ENCODE measurements at places on chromosomes 4 and X. TPM values are rescaled to one million over a fixed set of nuclear protein-coding genes. Genes with fewer than 3 reads are reported as not detected.

GRCh38 chrX:132044953-132045352, 21.9 kb downstream of the STK26 start:
- H3K27me3 ChIP-seq, result no peaks in the 10 kb centered on the region
- H3K27ac ChIP-seq, result no peak overlapping the region
- no peaks in the 10 kb centered on the region for H3K36me3 ChIP-seq
- no peak for DNase-seq
- H3K4me3 ChIP-seq, result no peak overlapping the region
- H3K4me1 ChIP-seq, result no peaks in the 10 kb centered on the region

DNA sequence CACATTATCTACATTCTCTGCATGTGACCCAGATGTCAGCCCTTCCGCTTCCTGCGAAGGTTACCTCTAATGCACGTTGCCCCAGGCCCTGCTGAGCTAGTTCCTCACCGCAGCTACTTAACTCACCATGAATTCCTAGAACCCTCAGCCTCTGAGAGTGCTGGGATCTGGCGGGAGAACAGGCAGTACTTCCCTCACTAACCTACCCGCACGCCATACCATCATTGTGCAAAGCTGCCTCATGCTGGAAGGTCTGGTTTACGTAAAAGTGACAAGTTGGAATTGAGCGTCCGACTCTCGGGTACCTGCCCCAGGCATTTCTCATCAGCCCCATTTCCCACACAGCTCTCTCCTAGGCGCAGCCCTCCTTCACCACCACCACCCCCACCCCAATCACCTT, 6.3 kb downstream of the SLC25A4 start:
- no peak for DNase-seq
- no peak overlapping the region for H3K27ac ChIP-seq
- no peaks in the 10 kb centered on the region for H3K27me3 ChIP-seq
- no peaks in the 10 kb centered on the region for H3K4me1 ChIP-seq
- no peaks in the 10 kb centered on the region for H3K36me3 ChIP-seq

DNA sequence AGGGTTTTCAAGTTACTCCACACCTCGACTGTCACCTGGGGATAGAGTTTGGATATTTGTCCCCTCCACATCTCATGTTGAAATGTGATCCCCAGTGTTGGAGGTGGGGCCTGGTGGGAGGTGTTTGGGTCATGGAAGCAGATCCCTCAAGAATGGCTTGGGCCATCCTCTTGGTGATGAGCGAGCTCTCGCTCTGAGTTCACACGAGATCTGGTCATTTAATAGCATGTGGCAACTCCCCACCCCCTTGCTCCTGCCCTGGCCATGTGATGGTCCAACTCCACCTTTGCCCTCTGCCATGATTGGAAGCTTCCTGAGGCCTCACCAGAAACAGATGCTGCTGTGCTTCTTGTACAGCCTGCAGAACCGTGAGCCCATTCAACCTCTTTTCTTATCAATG, 8.3 kb downstream of the CTAG1A start:
- H3K4me3 ChIP-seq, result no peak overlapping the region
- H3K27me3 ChIP-seq, result no peaks in the 10 kb centered on the region
- peaks cover 6% of the 10 kb centered on the region for H3K4me1 ChIP-seq
- H3K27ac ChIP-seq, result peak overlapping the region; percentile 9
- no peaks in the 10 kb centered on the region for H3K36me3 ChIP-seq

Gene SNX25
- total RNA-seq, result 16.7 TPM

DNA sequence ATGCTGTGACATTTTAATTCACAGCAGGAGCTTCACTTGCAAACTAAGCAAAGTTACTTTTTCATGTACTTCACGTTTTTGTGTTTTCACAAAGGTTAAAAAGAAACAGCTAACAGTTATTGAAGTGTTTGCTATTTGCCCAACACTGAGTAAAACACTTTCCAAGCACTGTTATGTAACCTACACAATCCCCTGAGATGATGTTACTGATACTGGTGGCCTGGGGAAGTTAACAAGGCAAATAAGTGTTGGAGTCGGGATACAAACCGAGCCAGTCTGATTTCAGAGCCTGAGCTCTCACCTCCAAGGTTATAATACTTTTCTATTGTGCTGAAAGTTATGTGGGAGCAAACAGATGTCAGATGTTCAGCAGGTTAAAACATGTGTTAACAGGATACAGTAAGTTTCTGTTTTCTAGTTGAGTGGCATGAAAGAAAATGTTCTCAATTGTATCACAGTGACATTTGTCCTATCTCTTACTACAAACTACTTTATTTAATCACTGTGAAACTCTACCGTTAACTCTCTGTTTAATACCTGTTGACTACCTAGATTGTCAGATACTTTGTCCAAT, 3.9 kb upstream of the CXCL13 start:
- no peak overlapping the region for H3K27ac ChIP-seq
- H3K4me3 ChIP-seq, result no peak overlapping the region
- no peaks in the 10 kb centered on the region for H3K27me3 ChIP-seq
- H3K36me3 ChIP-seq, result no peaks in the 10 kb centered on the region
- DNase-seq, result no peak

GRCh38 chr4:150375025-150375424, 206.9 kb upstream of the MAB21L2 start:
- H3K4me3 ChIP-seq, result no peak overlapping the region
- H3K27ac ChIP-seq, result no peak overlapping the region
- no peaks in the 10 kb centered on the region for H3K27me3 ChIP-seq
- no peaks in the 10 kb centered on the region for H3K36me3 ChIP-seq

GRCh38 chr4:157819693-157820464, 352.9 kb downstream of the GASK1B start:
- no peak overlapping the region for H3K27ac ChIP-seq
- H3K4me3 ChIP-seq, result peak overlapping the region; percentile 19
- H3K36me3 ChIP-seq, result no peaks in the 10 kb centered on the region
- no peaks in the 10 kb centered on the region for H3K27me3 ChIP-seq
- no peak for DNase-seq

DNA sequence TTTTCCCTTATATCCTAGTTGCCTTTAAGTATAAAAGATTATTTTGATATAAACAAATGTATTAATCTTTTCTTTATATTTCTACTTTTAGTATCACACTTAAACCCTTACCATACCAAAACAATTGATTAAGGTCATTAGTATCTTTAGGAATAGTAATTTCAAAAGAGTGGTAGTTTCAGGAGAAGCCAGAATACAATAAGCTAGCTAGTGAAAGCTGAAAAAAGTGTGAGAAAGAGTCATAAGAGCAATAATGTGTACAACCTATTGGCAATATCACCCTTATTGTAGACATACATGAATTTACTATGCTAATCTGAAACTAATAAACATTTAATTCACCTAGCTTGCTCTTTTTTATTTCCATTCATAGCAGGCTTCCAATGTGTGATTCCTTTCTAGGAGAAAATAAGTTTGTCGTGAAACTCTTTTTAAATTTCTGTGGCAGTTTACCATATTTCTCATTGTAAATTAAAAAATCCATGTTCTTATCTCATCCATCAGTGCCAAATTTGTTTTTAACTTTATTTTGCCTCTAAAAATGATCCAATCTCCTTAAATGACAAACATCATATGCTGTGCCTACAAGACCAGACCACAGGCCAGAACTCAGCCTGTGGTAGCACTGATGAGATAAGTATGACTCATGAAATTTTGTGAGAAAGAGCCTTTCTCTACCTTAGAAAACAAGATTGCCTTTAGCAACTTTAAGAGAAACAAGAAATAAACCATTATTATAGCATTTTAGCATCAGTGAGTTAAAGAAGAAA, 8.1 kb downstream of the NEK1 start:
- H3K27me3 ChIP-seq, result no peaks in the 10 kb centered on the region
- no peak overlapping the region for H3K27ac ChIP-seq
- DNase-seq, result no peak
- H3K36me3 ChIP-seq, result no peaks in the 10 kb centered on the region
- H3K4me3 ChIP-seq, result no peak overlapping the region

DNA sequence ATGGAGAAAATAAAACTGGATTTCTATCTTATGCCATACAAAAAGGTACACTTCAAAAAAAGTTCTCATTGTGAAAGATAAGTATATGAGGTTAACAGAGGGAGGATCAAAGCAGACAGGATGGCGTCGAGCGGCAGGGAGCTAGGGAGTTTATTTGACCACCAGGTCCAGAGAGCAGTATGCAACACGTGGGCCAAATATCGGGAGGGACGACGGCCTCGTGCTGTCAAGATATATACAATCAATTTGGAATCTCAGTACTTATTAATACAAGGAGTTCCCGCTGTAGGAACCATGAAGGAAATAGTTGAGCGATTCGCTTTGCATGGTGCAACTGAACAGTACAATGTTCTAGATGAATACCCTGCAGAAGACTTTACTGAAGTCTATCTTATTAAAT, 1069.4 kb upstream of the INTU start:
- no peaks in the 10 kb centered on the region for H3K27me3 ChIP-seq
- H3K36me3 ChIP-seq, result no peaks in the 10 kb centered on the region
- no peak overlapping the region for H3K27ac ChIP-seq
- no peak for DNase-seq
- H3K4me3 ChIP-seq, result no peak overlapping the region

Gene CCDC158
- 0.28 TPM for total RNA-seq

Gene GLUD2
- 0.33 TPM for total RNA-seq

DNA sequence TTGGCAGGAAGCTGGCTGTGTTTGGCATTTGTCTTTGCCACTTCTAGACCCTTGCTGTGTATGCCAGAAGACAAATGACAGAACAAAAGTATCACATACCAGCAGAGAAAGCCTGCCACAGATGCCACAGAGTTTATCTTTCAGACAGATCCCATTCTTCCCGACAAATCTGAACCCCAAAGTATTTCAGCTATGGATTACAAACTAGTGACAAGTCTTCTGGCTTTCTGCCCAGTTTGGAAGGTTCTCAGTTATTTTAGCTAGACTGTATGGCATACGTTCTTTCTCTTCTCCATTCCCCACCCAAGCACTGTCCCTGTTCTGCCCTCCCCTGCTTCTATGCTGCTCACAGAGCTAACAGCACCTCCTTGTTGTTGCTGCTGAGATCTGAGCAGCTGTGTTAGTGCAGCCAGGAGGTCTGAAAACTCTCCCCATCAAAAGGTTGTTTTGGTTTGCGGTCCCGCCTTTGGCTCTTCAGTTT, 236.7 kb downstream of the FRAS1 start:
- H3K27ac ChIP-seq, result no peak overlapping the region
- no peak for DNase-seq
- H3K4me3 ChIP-seq, result no peak overlapping the region
- H3K27me3 ChIP-seq, result no peaks in the 10 kb centered on the region
- H3K4me1 ChIP-seq, result no peaks in the 10 kb centered on the region

- H3K4me1 ChIP-seq, result no peaks in the 10 kb centered on the region
- H3K27ac ChIP-seq, result no peak overlapping the region
- no peaks in the 10 kb centered on the region for H3K36me3 ChIP-seq
- no peak overlapping the region for H3K4me3 ChIP-seq
- H3K27me3 ChIP-seq, result no peaks in the 10 kb centered on the region
- no peak for DNase-seq
Observed at GRCh38 chr4:54929459-54929858, 195.9 kb downstream of the KDR start.

Data from Panc1 (cell line).